ENCODE measurements at places on chromosomes 16 and 17.

- no peak for DNase-seq
These were observed 24.3 kb downstream of the GOSR2 start for GRCh38 chr17:46947216-46947615.

DNA sequence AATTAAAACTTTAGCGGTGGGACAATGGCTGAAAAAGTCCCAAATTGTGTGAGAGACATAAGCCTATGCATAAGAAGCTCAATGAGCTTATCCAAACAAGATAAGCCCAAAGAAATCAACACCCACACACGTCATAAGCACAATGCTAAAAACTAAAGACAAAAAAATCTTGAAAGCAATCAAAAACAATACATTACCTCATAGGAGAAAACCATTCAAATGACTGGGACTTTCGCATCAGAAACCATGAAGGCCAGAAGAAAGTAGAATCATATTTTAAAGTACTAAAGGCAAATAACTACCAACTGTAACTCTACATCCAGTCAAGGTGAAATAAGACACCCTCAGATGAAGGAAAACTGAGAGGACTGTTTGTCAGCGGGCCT lies 50.2 kb downstream of the ZCCHC14 start:
- DNase-seq = no peak

- DNase-seq = no peak
These were observed 3.0 kb upstream of the ZNF213 start for GRCh38 chr16:3131755-3132377.

DNA sequence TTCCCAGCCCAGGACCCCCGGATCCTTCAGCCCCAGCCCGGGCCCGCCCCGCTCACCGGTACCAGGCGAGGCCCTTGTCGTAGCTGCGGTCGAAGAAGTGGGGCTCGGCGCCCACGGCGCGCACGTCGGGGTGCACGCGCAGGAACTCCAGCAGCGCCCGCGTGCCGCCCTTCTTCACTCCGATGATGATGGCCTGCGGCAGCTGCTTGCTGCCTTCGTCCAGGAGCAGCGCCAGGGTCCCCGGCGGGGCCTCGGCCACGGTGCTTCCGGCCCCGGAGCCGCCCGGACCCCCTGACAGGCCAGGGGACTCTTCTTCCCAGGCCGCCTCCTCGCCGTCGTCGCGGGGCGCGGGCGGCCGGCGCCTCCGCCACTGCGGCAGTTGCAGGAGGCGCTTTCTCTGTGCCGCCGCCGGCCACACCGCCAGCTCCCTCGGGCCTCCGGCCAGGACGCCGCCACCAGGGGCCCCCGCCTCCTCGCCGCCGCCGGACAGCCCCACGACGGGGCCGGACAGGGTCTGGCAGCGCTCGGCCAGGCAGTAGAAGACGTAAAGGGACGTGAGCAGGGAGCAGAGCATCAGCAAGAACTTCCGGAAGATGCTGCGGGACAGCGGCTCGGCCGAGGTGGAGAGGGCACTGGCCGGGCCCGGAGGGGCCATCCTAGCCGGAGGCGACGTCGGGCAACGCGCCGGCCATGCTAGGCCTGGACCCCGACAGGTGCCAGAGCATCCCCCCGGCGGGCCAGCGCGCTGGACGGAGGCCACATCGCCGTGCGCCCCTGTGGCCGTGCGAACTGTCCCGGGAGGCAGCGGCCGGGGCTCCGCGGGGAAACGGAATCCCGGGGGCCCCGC lies 1.0 kb downstream of the HS3ST3A1 start:
- no peak for DNase-seq

DNA sequence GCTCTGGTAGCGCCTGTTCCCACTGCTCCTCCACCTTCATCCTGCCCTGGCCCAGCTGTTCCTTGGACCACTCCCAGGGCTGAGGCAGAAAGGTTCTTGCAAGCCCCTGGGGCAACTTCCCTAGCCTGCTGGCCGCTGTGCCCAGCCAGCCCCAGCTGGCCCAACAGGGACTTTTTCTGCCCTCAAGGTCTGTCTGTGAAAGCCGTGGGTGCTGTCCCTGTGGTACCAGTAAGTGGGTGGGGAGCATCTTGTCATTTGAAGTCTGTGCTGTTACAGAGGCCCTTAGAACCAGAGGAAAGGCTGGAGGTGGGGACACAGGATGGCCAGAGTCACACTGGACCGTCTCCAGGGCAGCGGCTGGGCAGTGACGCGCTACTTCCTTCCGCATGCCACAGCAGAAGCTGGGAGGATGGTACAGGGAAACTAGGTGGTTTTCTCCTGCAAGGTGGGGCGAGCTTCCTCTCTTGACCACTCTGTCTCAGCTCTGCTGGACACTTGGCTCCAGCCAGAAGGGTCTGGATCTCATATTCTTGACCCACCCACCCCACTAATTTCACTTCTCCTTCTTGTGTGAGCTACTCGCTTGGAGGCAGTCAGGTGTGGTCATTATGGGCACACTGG lies 87.8 kb downstream of the PLCG2 start:
- no peak for DNase-seq

GRCh38 chr17:57305908-57306504 lies 49.7 kb downstream of the MSI2 start:
- DNase-seq = no peak

GRCh38 chr16:20850981-20851380 lies 44.7 kb downstream of the REXO5 start:
- DNase-seq = no peak

DNA sequence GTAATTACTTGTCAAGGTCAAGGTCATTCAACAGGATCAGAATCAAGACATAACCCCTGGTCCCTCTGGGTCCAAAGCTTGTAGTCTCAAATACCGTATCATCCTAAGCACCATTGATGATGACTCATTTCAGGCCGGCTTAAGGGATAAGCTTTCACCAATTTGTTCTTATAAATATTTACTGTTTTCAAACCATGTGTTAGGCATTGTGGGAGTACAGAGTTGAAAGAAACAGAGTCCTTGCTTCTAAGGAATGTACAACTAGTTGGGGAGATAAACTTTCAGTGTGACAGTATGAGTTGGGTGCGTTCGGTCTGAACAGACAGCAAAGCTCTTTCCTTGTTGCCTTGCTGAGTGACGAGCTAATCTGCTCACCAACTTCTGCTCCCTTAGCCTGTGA lies 183.5 kb upstream of the MAF start:
- no peak for DNase-seq

- no peak for DNase-seq
These were observed 690 bp downstream of the PITPNC1 start for GRCh38 chr17:67377488-67378453.

DNA sequence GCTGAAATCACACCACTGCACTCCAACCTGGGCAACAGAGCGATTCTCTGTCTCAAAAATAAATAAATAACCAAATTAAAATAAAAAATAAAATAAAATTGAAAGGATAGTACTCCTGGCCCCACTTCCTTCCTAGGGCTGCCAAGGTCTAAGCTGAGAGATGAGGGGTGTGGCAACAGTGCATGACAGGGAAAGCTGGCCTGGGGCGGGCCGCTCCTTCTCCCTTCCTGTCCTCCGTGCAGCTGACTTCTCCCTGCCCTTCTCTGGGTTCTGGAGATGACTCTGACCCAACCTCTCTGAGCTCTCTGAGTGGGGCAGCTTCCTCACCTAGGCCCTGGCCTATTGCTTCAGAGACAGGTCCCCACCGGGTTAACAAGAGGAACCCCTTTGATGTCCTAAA lies 8.7 kb upstream of the SLC25A39 start:
- no peak for DNase-seq

- DNase-seq = no peak
These were observed 70.7 kb downstream of the C16orf95 start for GRCh38 chr16:87246269-87247065.

DNA sequence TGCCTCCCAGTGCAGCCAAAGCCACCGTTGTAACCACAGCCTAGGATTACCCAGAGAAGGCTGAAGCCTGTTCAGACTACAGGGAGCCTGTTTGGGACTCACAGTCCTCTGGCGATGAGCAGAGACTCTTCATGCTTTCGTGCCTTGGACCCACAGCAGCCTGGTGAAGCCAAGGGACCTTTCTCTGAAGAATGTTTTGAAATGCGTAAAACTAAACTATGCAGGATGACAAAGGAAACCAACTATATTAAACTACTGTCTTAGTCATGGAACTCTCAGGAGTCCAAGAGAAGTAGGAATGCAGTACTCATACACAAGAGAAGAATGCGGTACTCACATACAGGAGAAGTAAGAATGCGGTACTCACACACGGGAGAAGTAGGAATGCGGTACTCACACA lies 20.9 kb downstream of the ABR start:
- no peak for DNase-seq

- DNase-seq = no peak
These were observed 284.6 kb downstream of the C16orf95 start for GRCh38 chr16:87032554-87032953.

DNA sequence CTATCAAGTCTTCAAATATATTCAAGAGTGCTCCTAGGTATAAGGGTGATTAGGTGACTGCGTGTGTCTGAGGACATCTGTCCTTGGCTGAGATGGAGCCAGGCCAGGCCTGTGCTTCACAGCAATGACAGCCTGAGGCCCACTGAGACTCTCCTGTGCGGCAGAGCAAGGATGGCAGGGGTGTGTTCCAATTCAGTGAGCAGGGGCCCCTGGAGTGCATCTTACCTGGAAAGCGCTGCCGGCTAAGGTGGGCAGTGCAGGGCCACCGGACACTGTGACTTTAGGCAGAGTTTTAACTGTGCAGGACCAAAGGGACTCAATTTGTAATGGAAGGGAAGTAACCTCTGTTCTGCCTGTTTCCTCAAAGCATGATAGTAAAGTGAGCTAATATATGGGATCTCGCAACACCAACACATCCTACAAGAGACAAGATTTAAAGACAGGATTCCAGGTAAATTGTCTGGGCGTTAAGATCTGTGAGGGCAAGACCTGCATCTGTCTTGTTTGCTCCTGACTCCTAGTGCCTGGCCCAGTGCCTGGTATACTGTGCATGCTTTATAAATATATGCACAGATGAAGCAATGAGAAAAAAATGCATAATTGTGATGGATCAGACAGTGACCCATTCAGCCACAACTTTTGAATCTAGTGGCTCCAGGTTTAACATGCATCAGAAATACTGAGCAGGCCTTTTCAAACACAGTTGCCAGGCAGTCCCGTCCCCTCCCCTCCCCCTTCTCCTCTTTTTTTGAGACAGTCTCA lies 86.7 kb downstream of the MRC2 start:
- DNase-seq = no peak

- DNase-seq = no peak
These were observed 23.8 kb downstream of the MRM1 start for GRCh38 chr17:36625188-36625587.

DNA sequence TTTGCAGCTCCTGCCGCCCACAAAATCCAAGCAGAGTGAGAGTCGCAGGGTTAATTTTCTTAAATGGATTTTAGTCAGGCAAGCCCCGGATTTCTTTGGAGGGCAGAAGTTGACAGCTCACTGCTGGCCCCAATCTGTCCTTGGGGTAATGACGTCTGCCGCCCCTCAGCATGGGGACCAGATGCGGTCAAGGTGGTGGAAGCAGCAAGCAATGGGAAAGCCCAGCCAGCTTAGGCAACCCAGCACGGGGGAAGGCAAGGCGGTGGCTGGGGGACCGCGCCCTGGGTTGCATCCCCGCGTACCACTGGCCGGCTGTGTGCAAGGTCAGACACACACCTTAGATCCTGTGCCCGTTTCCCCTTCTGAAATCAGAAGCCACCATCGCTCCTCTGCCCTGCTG lies 321.7 kb downstream of the C16orf95 start:
- DNase-seq = no peak

- DNase-seq = no peak
These were observed 13.0 kb downstream of the RIPOR1 start for GRCh38 chr16:67541391-67542263.

- DNase-seq = no peak
These were observed at the start of the genes CCDC78 and HAGHL for GRCh38 chr16:726438-727290. TSS of gene CCDC78 (minus strand) at chr16:726443. CDS start at chr16:726367, 76 bp downstream. TSS of gene HAGHL (plus strand) at chr16:727106. CDS start at chr16:727510, 404 bp downstream.

DNA sequence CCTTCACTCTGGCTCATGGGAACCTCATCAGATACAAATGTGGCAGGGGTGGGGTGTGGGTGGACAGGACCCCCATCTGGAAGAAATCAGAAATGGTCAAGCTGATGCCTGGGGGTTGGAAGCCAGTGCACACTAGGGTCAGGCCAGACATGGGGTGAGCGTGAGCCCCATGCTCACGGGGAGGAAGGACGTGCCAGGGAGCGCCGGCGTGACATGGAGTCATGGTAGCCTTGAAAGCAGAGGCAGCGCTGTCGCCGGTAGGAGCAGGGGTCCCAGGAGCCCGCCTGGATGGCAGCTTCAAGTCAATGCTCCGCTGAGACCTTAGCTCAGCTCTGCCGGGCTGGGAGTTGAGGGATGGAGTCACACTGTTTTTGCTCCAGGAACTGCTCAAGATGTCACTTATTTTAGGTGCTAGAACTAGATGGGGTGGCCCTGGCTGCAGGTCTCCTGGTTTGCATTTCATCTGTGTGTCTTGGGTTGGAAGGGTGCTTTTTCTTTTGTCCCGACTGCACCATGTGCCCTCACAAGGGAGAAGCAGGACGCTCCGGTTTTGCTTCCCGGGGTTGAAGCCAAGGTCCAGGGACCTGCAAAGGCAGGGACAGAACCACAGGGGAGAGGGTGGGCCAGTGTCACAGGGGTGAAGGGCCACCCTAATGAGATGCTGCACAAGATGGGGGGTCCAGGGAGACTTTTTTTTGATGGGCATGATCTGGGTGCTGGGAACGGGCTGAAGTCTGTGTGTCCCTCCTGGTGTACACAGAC lies 51.4 kb downstream of the USP22 start:
- no peak for DNase-seq

DNA sequence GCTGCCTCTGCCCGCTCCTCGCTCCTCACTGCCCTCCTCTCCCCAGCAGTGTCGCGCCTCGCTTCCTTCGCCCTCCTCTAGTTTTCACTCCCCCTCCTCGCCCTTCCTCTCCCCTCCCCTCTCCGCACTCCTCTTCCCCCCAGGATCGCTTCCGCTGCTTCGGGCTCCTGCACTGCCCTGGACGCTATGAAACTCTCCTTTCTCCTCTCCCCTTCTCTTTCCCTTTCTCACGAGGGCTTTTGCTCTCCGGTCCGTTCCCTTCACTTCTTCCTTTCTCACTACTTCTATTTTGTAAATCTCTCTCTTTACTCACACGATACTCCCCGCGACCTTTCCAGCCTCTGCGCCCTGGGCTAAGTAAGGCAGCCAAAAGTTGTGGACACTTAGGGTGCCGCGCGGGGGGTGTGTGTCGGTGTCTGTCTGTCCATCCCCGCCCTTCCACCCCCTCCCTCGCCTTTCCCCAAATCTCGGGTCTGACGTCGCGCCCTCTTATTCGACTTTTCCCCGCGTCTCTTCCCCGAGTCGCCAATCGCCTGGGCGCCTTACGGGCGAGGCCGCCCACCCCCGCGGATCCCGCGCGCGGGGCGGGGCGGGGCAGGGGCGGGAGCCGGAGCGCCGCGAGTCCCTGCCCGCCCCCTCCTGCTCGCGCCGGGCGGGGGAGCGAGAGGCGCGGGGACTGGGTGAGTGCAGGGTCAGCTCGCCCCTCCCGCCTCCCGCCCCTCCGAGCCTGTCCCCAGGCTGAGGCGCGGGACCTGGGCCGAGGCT lies at the start of gene IRX3:
Gene IRX3 (minus strand): TSS at position 422 of the 765 bp plus-strand sequence. CDS start 737 bp downstream, outside the sequence.
- DNase-seq = no peak

GRCh38 chr16:56354746-56355145 lies 70.6 kb downstream of the AMFR start:
- no peak for DNase-seq

- no peak for DNase-seq
These were observed 1.4 kb downstream of the MPRIP start for GRCh38 chr17:17043461-17044271.
